ENCODE measurements at places on chromosomes 2 and 18. TPM values are rescaled to one million over a fixed set of nuclear protein-coding genes. Genes with fewer than 3 reads are reported as not detected.
A peak's percentile ranks its signal among the peaks of the same experiment; 100 is the strongest.

Gene KCNG2
- not detected for total RNA-seq

Gene TTN
- total RNA-seq = 0.52 TPM

Gene ZNF638
- total RNA-seq = 44.7 TPM

Gene BMP10
- not detected for total RNA-seq

Gene ABCG8
- total RNA-seq = not detected

GRCh38 chr2:85547089-85547858 is 8.3 kb downstream of the MAT2A start:
- no peak for DNase-seq

DNA sequence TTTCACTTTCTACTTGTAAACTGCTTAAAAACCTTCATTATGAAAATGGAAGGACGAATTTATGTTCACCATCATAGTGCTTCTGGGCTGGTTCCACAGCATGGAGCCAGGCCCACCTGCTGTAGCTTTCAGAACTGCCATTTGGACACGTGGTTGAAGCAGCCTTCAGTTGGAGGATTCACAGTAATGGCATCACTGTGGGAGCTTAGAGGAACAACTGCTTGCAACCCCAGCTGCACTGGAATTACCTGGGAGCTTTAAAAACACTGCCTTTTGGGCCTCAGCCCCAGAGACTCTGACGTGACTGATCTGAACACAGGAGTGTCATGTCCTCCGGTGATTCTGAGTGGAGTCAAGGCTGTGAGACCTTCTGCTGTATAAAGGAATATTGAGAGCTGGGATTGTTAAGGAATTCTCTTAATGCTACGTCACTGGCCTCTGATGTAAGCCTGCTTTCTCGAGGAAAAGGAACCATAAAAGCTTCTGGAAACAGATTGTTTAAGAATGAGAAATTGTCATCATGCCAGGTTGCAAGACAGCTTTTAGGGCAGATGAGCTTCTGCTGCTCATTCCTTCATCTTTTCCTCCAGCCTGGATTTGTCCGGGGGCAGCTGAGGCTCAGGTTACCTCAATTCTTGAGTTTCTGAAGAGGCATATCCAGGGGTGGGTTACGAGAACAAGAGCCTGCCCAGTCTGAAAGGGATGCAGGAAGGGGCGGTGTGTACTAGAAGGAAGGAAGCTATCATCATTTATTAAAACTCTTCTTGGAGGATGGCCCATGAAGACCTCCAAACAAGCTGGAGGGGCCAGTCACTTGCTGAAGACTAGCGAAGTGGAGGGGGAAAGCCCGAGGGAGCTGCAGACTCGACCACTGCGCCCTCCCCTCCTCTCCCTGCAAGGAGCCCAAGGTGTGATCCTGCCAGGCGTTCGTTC is 1.3 kb upstream of the IL1R1 start:
- DNase-seq = no peak

DNA sequence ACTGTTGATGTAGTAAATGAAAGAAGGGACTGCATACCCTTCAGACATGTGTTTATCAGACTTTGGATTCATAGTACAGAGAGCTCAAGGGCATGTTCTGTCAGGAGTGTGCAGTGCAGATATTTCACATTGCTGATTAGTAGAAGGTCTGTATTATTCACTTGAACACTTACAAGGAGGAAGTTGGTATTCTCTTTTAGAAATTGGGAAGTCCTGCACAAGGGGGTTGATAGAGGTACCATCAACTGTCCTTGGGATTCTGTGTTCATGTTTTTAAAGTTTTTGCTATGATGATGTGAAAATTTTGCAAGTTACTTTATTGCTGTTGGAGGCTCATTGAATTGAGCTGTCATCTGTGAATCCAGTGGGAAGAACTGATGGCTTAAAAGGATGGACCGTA is 6.7 kb downstream of the PSMD1 start:
- no peak for DNase-seq

Gene HOXD1
- not detected for total RNA-seq

DNA sequence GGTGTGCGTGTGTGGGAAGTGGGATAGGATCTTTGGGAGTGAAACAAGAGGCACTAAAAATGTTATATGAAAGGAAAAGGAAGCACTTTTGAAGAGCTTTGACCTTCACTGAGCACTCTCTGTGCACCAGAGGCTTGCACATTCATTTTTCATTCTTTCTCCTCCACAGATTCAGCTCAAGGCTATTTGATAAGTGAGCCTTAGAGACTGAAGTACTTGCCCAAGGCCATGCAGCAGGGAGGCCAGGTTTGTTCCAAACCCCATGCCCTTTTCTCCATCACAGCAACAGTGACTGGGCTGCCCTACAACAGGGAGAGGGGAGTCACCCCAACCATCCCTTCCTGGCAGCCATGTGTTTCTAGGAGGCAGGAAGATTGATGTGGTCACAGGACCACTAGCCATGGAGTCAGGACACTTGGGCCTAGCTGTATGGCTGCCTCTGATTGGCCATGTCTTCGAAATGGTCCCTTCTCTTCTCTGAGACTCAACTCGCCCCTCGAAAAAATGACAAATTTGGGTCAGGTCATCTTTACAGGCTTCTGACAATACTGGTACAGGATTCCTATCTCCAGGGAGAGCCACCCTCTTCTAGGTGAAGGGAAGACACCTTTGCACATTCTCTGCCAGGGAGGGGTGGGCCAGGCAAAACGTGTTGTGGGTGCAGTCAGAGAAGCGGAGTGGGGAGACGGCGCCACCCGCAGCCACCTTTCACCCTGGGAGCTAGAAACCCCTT is 123.5 kb upstream of the MYCN start:
- DNase-seq = no peak

Gene MERTK
- total RNA-seq = not detected

- no peak for DNase-seq
These were observed 28.2 kb downstream of the CYTIP start for GRCh38 chr2:157415591-157416101.

DNA sequence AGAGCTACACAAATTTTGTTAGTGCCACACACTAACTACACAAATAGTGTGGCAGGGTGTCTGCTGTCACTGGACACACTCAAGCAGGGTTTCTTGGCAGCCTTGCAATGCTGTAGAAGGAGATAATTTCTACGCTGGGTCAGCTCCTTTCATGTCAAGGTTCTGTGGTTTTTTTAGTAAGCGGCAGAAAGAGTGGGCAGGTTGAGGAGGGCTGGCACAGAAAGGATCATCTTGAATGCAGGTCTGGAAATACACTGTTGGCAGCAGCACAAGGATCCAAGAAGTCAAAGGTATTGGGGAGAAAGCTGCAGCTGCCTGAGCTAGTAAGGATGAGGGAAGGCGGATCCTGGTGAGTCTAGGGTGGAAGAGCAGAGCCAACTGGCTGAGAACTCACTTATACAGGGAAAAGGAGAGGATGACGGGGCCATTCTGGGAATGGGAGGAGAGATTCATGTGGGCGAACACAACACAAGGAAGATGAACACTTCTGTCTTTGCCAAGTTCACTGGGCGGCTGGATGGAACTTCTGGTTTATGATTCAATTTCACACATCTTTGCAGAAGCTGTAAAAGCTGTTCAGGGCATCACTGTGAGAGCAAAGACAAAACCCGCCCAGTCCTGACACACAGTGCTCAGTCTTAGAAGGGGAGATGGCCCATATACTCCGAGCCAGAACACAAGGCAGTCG is 16.9 kb upstream of the CYRIA start:
- no peak for DNase-seq

- no peak for DNase-seq
These were observed 118.7 kb downstream of the KLHL29 start for GRCh38 chr2:23503682-23504081.

DNA sequence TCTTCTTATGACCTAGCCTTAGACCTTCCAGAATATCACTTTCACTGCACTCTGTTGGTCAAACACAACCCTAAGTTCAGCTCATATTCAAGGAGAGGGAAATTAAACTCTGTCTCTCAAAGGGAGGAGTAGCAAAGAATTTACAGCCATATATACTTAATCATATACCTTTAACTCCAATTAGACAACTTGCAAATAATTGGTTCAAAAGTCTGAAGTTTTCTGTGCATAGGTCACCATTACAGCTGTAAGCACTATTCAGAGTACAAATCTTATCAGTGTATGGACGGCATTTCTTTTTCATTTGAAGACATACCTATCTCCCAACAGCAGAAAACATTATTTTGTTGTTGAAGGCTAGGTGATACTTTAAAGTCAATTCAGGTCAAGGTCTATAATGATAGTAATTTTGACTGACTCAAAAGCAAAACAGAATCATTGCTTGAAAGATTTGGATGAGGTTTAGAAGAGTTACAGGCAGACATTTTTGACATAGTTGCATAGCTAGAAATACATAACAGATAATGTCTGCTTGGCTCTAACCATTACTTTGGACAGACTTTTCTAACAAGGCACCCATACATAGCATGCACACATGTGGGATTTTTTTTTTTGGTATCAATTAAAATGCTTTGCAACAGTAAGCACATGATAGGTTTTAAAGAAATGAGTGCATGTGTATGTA is 131.5 kb downstream of the CPS1 start:
- DNase-seq = no peak

- no peak for DNase-seq
These were observed 72.5 kb downstream of the FAM210A start for GRCh38 chr18:13653746-13654433.

GRCh38 chr2:145404690-145405089 is 884.8 kb upstream of the ZEB2 start:
- no peak for DNase-seq

Gene PRSS56
- not detected for total RNA-seq

- DNase-seq = peak; percentile 31
These were observed 42.3 kb upstream of the PTPRM start for GRCh38 chr18:7524786-7525185.

- no peak for DNase-seq
These were observed 618.1 kb downstream of the XIRP2 start for GRCh38 chr2:167506395-167506794.

Gene SERPINB5
- total RNA-seq = not detected

GRCh38 chr2:206802654-206803514 is 37.5 kb downstream of the FASTKD2 start:
- no peak for DNase-seq

Gene CKAP2L
- 24.0 TPM for total RNA-seq

Gene TMEM182
- 11.1 TPM for total RNA-seq

Gene RPIA
- 7.4 TPM for total RNA-seq

DNA sequence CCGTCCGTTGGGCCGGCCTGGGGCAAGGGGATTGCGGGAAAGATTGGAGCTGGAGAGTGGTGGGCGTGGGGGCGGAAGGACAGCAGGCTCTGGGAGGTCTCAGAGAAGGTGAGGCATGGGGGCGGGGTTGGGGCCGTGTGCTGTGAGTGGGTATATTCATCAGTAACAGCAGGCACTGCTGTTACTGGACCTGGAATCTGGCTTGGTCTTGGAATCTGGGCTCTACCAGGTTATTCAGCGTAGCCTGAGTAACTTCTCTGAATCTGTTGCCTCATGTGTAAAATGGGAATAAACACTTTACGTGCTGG is 435 bp downstream of the RNF181 start:
- no peak for DNase-seq
